Cardiac ventricle fibroblast (primary cell): ENCODE measurements at places on chromosomes 1 and 21. TPM values are rescaled to one million over a fixed set of nuclear protein-coding genes. Genes with fewer than 3 reads are reported as not detected.

The MIB2 gene
- total RNA-seq = 40.8 and 48.0 TPM in 2 replicates

The FCRL4 gene
- total RNA-seq = not detected in 2 replicates

The AADACL4 gene
- total RNA-seq = not detected in 2 replicates

The GRHL3 gene
- total RNA-seq = 0.05 TPM in 1 of 2 replicates, not detected in the other

The KRTAP13-2 gene
- not detected in 2 replicates for total RNA-seq

The OR2L2 gene
- total RNA-seq = not detected in 2 replicates

The WLS gene
- total RNA-seq = 74.7 and 88.2 TPM in 2 replicates

The ITGB2 gene
- not detected in 2 replicates for total RNA-seq

The OR2AK2 gene
- not detected in 2 replicates for total RNA-seq

The UBE2J2 gene
- 37.2 and 39.1 TPM in 2 replicates for total RNA-seq

The CAMSAP2 gene
- total RNA-seq = 21.0 and 21.3 TPM in 2 replicates

The GABRD gene
- total RNA-seq = 0.37 TPM in 1 of 2 replicates, not detected in the other

The FNDC10 gene
- 12.5 and 15.5 TPM in 2 replicates for total RNA-seq

The ASTN1 gene
- 0.15 TPM in 1 of 2 replicates, not detected in the other for total RNA-seq
